ENCODE measurements at places on chromosomes 2 and 18.

GRCh38 chr2:120580709-120581108 lies 155.0 kb upstream of the GLI2 start:
- DNase-seq, result no peak

- no peak for DNase-seq
Observed at GRCh38 chr18:36728345-36728744, 100.5 kb downstream of the TPGS2 start.

DNA sequence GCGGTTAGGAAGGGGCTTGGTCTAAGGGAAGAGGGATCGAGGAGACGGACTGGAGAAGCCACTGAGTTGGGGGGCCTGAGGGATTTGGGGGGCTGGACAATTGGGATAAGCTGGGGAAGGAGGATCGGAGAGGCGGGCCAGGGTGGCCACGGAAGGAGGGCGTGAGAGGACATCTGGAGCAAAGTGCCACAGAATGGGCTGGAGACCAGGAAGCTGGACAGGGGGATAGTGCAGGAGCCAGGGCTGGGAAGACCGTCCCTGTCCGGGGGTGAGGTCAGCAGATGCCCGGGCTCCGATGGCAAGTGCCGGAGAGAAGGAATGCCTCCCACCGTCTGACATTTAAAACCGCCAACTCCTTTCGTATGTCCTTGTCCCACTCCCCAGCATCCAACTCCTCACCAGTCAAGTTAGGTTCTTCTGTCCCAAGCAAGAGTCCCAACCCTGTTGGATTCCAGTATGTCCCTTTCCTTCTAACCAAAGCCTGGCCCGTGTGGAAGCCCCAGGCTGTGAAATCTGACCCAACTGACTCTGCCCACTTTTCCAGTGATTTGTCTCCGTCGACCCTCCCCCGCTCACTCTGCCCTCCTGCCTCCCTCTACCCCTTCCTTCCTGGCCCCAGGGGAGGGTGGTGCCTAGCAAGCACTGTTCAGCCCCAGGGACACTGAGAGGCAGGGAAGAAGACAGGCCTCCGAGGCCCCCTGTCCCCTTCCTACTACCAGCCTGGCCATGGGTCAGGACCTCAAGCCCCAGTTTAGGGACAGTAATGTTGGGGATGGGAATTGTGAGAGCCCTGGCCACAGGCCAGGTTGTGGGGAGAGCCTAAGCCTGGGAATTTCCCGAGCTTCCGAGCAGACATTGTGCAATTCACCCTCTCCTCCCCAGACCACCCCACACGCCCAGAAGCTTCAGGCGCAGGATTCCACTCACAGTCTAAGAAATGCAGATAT lies 31.5 kb upstream of the TMBIM1 start:
- no peak for DNase-seq

DNA sequence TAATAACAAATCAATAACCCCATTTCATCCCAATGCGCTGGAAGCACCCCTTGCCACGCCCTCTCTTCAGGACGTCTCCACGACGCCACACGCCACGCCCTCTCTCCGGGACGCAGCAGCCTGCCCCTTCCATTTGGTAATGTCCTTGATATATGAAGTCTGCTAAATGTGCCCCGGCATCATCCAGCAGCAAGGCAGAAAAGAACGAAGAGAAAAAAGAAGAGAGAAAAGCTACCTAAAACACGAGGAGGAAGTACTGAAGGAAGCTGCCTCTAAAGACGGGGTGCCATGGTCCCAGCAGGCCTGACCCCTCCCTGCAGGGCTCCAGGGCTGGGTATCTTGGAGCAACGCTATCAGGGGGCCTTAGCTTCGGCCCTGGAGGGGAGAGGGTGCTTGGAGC lies 41.8 kb downstream of the CNGA3 start:
- DNase-seq, result no peak

GRCh38 chr2:102185347-102185746 lies 1.5 kb upstream of the IL1RL2 start:
- DNase-seq, result no peak

DNA sequence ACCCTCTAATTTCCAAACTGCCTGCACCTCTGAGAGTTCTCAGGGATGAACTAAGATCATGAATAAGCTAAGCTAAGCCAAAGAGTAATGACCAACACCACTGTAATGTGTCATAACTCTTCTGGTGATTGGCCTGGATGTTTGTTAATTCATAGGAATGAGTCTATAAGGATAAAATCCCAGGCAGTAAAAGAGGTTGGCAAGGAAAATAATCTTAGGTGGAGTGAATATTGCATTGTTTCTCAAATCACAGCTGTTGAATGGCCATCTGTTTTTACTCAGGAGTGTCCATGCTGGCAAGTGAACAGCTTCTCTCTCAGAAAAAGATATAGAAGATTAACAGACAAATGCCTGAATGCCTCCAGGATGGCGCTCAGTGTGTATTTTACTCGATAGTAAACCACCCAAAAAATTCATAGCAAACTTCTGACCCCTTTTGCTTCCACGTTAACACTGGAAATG lies 60.8 kb upstream of the GLS start:
- no peak for DNase-seq

- DNase-seq, result no peak
Observed at GRCh38 chr18:50866765-50867164, 12.2 kb upstream of the ME2 start.

GRCh38 chr2:9658972-9659371 lies 28.2 kb upstream of the YWHAQ start:
- no peak for DNase-seq

DNA sequence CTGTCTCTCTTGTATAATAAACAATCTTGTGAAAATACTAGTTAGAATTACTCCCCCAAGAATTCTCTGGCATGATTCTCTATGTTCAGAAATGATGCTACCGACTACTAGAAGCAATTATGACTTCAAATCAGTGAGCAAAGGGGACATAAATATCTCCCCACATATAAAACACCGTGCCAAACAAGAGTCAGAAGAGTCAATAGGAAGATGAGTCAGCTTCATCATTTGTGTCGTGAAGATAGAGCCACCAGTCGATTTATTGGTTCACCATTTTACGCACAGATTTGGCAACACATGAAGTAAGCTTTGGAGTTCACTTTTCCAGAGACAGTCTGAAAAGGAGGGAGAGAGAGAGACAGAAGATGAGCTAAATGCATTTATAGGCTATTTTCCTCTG lies 650.9 kb downstream of the CCDC85A start:
- no peak for DNase-seq

DNA sequence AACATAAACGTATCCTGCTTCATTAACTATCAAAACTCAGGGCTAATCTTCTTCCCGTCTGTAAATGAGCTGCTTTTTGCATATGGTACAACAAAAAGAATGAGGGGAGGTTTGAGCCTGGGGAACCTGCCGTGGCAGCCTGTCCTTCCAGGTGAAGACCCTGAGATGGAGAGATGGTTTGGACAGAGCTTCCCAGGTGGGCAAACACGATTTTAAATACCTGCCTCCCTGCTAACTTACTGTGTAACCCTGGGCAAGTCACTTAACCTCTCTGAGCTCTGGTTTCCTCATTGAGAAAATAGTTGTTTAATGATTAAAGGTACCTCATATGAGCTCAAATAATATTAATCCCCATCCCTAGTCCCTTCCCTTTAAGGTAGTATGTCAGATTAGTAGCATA lies 9.0 kb downstream of the EMX1 start:
- DNase-seq, result no peak

DNA sequence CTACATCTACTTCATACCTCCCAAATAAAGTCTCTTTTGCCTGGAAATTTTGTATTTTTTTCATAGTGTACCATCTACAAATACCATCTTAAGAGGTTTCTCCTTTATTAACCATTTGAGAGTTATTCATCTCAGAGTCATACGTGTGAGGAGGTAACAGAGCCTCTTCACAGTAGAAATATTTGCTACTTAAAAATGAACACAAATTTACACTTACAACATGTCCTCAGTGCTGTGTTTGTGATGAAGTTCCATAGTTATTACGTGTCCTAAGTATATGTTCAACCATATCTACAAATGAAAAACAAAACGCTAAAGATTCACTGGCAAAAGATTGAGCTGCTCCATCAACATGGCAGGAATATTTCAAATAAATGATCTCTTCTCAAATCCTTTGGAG lies 48.5 kb upstream of the HNRNPA3 start:
- no peak for DNase-seq

DNA sequence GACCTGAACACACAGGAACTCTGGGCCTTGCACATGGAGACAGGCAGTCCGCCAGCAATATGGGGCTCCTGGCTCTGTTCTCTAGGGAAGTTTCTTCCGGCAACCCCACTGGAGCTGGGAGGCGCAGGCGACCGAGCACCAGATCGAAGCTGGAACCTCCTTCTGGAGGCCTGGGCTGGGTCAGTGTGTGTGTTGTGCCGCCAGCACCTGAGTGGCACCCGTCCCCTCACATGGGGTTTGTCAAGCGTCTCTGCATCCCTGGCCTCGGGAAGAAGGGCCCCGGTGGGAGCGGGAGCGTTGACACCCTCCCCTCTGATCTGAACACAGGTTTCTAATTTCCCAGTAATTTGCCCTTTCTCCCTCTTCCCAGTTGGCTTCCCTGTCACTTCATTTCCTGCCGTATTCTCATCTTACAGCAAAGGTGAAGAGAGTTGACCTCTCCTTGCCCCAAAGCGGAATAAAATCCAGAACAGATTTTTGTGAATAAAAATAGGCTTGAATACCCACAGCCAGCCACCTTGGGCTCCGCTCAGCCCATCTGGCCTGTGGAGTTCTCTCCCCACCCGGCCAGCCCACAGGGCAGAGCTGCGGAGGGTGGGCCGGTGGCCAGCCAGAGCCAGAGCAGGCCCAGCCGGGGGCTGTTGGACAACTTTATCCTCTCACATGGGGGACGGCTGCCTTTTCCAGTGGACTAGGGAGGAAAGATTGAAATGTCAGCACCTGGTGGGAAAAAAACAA lies 85.9 kb downstream of the APOB start:
- no peak for DNase-seq

- no peak for DNase-seq
Observed at GRCh38 chr18:12744103-12744502, 41.3 kb downstream of the PSMG2 start.

DNA sequence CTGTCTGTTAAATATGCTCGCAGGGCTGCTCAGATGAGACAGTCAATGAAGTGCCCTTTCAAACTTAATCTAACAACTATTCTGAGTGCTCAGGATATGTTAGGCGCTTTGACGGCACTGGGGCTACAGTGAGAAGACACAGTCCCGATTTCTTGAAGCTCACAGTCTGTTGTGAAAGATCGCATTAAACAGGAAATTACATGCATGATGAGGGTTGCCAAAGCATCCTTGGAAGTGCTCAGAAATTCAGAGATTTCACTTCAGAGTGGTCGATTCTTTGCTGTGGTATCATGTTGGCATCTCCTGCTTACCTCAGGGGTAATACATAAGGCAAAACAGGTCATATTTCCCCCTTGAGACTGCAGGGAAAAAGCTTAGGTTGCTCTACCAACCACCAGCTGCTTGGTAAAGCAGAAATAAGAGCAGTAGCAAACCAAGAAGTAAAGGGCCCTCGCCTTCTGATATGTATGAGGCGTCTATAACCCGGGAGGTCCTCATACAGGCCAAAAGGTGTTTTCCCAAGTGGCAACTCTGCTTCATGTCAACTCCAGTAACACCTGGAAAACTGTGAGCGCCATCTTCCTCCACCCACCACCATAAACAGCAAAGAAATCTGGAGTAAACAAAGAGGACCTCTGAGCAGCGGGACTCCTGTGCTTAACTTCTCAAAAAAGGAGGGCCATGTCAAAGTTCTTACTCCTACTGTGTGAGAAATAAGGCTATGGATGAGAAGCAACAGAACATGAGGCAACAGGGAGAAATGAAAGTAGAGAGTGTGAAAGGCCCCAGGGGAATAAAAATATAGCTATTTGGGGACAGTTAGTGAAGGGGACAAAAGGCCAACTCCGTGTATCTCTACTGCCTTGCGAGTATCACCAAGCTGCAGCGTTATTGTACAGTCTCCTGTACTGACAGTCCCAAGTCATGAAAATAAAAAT lies 79.3 kb downstream of the CLHC1 start:
- DNase-seq, result no peak

GRCh38 chr2:18378020-18378653 lies 182.3 kb downstream of the RDH14 start:
- DNase-seq, result no peak

DNA sequence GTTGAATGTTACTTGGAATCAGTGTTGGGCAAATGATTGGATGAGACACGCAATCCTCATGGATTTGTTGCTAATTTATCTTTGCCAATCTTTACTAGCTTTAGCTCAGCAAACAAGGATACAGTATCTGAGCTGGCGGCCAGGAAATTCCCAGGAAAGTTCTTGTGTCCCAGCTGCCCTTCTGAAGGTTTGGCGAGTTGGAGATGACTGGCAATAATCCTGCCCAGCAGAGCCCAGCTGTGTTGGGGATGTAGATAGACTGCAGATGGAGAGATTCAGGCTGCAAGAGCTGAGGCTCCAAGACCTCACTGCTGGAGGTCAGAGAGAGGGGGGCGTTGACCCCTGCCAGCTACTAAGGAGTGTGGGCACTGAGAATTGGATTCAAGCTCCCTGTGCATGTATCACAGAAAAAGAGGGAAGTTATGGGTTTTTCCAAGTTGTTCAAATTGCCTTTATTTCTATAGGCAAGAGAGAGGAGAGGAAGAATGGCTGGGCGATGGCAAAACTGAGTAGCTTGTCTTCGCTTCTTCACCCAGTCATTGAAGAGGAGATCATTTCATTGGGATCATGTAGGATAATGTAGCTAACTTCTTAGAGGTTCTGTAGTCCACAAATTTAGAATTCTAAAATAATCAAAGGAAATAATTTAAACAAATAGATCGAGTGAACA lies 506.8 kb upstream of the LRATD1 start:
- DNase-seq, result no peak

GRCh38 chr2:110101280-110101844 lies 14.3 kb downstream of the MALL start:
- no peak for DNase-seq

GRCh38 chr2:49291619-49292018 lies 137.3 kb upstream of the FSHR start:
- no peak for DNase-seq

- DNase-seq, result no peak
Observed at GRCh38 chr2:174791746-174792280, 27.5 kb upstream of the CHRNA1 start.

- DNase-seq, result no peak
Observed at GRCh38 chr18:36811430-36811829, 17.4 kb downstream of the TPGS2 start.

DNA sequence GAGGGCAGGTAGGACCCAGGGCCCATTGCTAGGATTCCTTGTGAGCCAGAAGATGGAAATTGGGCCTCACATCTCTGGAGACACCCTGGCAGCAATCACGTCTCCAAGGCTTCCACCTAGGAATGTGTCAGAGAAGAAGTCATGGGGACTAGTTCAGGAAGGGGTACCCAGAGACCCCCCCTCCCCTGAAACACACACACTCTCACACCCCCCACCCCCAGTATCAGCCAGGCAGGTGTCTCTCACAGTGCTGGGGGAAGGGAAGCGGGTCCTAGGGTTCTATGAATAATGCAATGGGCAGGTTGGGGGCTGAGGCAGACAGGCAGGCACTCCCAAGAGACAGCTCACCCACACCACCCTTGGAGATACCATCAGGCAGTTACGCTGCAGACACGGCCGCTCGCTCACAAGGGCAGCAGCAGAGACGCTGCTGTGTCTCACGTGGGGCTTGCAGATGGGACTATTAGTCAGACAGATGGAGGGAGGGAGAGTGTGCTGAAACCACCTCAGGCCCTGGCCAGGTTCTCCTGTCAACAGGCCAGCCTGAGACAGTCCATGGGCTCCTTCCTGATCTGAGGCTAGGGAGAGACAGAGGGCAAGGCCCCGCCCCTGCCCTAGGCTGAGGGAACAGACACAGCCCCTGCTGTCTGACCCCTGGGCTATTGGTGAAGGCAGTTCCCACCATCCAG lies 134.6 kb downstream of the CYP26B1 start:
- no peak for DNase-seq

All from activated T-cell treated with anti-CD3 and anti-CD28 coated beads for 4 hours (primary cell).